ENCODE measurements at places on chromosomes 11 and 22.

- DNase-seq: no peak
Observed at GRCh38 chr11:2320568-2321310, 18.9 kb downstream of the TSPAN32 start.

GRCh38 chr22:43126501-43127165, 16.1 kb downstream of the BIK start:
- no peak for DNase-seq

- no peak for DNase-seq
Observed at GRCh38 chr22:49815641-49816091, 12.0 kb downstream of the BRD1 start.

DNA sequence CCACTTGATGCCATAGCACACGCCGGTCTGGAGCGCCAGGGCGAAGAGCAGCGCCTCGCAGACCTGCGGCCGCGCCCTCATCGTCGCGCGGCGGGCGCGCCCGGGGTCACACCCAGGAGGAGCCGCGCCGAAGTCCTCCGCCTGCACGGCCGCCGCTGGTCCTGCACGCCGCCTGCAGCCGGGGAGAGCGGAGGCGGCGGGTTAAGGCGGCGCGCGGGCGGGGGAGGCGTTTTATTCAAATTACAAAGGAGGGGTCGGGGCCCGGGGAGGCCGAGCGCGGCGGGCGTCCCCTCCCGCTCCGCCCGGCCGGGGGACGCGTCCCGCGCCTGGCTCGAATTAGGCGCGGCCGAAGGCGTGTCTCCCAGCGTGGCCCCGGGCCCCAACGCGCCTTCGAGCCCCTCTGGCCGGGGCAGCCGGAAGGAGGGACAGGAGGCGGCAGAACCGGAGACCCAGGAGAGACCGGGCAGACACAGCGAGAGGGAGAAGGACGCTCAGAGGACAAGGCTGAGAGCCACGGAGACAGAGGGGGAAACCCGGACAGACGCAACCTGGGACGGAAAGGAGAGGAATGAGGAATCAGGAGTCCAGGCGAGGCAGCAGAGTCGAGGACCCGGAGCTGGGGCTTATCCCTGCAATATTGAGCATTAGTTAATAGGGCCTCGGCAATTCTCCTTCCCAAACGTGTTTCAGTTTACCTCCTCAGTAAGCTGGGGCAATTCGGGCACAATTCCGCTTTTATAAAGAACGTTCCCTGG, at the start of gene WNT11:
TSS of gene WNT11 (minus strand) at position 176 of the 755 bp plus-strand sequence. CDS start at position 81, 95 bp downstream.
- DNase-seq: no peak

DNA sequence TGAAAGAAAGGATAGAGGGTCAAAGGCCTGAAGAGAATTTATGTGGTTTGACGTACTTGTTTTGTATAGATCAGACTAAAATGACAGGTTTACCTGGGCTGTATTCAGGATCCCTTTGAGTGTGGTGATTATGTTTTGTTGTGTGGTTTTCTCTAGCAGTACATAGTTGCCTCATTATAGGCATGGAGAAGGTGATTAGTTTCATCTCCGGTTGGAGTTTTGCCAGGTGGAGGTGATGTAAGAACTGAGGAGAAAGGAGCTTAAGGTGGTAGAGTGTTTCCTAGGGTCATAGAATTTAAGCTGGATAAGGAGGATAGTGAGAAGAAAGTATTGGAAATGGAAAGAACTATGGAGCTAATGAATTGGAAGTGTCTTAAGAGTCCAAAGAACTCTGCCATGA, 229.0 kb downstream of the TMEM135 start:
- DNase-seq: no peak

DNA sequence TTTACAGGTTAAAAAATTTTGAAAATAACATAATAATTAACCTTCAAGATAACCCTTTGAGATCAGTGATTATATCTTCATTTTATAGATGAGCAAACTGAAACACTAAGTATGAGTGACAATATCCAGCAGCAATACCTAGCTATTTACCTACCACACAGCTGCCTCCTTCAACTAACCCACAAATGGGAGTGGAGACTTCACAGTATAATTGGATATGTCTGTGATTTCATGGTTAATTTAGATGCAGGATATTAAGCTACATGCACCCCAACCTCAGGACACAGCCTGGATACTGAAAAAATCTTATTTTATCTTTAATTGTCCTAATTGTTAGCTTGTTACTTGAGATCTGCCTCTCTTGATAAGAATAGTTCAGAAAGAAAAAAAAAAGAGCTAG, 297.2 kb upstream of the ANO5 start:
- DNase-seq: no peak

DNA sequence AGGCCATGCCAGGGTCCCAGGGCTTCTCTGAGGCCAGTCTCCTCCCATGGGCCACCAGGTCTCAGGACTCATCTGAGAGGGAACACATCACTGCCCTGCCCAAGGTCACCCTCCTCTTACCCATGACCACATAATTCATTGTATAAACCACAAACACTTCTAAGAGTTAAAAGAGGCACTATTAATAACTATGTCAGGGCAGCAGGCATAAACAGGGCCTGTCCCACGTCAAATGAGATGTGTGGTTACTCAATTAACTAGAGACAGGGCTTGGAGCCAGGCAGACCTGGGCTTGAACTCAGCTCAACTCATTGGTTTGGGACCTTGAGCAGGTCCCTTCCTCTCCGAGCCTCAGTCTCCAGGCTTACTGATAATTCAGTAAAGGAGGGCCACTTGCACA, 33.1 kb downstream of the ARAP1 start:
- DNase-seq: no peak

GRCh38 chr22:22893077-22893805, 5.6 kb downstream of the IGLL5 start:
- no peak for DNase-seq

DNA sequence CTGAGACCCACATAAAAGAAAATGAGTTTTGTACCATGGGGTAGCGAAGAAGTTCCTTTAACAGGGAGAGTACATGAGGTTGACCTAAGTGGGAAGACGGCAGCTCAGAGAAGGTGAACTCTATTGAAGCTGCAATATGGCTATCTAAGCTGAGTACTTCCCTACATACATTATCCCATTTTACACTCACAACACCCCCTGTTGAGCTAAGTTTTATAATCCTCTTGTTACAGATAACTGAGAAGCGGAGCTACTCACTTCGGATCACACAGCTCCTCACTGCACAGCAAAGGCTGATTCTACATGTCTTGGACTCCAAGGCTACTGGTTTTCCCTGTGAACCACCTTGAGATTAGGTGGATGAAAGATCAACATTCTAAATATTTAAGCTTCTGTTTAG, 8.2 kb upstream of the PIWIL4 start:
- DNase-seq: no peak

- no peak for DNase-seq
Observed at GRCh38 chr22:49514211-49514610, 313.5 kb downstream of the BRD1 start.

GRCh38 chr11:88363648-88364065, 26.1 kb upstream of the CTSC start:
- DNase-seq: no peak

DNA sequence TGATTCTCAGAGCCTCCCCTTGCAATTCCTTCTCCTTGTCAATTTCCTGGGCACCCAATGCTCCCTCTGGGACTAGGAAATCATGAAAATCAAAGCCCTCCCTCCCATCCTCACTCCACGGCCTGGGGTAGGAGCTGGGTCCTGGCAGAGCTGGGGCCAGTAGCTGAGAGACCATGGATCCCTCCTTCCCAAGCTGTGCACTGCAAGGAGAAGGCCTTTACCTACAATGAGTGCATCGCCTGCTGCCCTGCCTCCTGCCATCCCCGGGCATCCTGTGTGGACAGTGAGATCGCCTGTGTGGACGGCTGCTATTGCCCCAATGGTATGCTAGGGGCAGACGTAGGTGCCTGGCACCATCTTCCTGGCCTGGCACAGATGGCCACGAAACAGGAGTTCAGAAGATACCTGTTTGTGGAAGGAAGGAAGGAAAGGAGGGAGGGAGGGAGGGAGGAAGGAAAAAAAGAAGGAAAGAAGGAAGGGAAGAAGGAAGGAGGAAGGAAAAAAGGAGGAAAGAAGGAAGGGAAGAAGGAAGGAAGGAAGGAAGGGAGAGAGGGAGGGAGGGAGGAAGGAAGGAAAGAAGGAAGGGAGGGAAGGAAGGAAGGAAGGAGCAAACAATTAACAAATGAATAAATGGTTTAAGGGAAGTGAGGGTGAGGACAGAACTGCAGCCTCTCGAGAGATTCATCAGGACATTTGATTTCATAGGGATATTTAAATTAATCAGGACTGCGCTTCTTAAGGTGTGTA, 12.5 kb downstream of the OTOG start:
- no peak for DNase-seq

DNA sequence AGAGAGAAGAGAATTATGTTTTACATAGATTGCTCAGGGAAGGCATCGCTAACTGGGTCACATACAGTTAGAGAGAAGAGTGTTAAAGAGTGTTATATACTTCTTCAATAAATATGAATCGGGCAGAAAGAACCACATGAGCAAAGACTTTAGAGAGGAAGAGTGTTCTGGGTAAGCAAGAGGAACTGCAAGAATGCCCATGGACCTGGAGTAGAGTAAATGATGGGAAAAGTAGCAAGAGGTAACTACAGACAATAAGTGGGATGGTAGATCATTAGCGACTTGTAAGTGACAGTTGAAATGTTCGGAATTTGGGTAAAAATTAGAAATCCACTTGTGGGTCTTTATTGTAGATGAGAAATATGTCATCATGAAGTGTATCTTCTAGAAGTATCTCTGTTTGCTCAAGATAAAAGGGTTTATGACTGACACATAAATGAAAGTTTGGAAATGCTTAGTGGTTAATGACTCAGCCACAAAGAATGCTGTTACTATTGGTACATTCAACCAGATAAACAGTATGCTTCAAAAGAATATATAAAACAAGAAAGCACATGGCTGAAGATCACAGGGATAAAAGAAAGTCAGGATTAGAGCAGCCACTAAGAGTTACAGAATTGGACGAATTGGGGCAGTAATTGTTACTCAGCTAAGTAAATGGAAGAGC, 229.3 kb downstream of the CASP12 start:
- no peak for DNase-seq

DNA sequence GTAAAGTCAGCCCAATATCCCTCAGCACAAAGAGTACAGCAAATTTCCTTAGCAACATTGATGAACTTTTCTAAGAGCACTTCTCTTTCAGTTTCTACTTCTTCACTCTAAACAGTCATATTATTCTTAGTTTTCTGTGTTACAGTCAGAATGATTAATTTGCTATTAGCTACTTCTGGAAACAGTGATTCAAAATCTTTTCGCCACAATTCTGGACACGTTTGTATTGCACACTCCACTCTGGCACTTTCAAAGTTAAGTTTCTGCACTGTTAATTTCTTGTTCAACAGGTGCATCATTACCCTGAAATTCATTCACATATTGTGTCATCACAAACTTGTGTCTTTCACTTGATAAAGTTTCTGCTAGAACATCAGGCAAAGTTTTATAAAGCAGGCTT, 22.5 kb downstream of the ABTB2 start:
- no peak for DNase-seq

DNA sequence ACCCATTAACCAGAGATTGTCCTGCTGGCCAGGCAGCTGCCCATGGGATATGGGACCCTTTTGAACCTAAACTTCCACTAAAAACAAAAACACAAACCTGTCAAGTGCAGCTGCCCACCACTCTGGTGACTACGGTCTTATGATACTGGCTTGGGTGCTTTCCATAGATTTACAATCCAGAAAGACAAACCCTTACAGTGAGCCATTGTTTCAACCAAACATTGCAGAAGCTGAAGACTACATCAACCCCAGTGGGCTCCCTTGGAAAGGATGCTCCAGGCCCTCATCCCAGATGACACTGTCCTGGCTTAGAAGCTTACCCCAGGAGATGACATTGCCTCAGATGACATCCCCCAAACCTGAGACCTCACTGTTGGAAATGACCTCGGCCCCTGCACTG, 56.9 kb upstream of the WNT11 start:
- no peak for DNase-seq

Measured in cortex of kidney (tissue), 1 donor.